Ammon's horn (tissue), 1 donor: ENCODE measurements at places on chromosomes 11 and 22.

- DNase-seq = peak; percentile 60
These were observed 146.8 kb upstream of the LARGE1 start for GRCh38 chr22:34067031-34067430.

DNA sequence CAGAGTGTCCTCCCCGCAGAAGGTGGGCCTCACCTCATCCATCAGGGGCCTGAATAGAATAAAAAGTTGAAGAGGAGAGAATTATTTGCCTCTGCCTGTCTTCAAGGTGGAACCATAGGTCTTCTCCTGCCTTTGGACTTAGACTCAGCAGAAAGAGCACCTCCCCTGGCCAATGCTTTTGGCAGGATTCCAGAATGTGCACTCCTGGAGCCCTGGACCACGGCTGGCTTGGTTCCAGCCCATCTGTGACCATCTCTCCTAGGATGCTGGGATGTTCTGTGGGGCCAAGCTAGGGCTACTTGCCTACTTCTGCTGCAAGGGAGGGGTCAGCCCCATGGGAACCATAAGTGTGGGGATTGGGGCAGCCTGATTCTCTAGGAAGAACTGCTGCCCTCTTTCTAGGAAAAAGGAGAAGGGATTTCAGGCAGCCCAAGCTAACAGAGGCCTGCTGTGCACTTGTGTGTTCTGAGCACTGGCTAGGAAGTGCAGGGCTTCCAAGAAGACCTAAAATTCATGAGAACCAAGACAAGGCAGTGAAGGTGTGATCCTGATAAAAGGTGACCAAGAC, 32.2 kb upstream of the SHANK2 start:
- DNase-seq = no peak

GRCh38 chr11:10017050-10017449, 277.0 kb downstream of the SBF2 start:
- no peak for DNase-seq

DNA sequence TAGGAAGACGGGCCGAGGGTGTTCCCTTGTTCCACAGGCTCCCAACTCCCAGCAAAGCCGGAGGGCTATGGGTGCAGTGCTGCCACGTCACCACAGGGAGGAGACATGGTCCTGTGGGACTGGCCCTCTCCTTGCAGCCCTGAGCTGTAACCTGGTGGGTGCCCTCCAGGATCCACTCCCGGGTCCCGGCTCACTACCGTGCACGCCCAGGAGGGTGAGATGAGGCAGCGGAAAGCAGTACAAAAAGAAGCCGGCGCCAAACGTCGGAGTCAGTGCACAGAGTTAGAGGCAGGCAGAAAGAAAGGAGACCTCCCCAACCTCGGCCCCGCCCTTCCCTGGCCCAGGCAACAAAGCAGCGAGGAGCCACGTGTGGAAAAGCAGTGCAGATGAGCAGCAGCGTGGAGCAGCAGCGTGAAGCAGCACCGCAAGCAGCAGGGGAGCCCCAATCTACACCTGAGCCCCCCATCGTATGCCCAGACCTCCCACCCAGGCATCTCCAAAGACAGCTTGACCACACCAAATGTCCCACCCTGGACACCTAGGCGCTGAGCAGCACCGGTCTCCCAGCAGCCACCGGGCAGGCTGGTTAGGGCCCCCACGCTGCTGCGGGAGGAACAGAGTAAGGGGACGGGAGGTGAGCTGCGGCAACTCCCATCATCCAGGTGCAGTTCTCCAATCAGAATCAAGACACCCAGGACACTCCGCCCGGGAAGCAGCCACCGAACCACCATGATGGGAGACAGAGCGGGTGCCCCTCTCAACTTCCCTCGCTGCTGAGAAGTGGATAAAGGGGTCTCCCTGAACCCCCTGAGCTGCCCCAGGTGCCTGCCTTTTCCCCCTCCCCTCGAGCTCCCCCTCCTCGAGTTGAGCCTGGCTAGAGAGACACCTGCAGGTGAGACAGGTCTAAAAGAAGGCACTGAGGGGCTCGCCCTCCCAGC, 28.8 kb downstream of the IGSF9B start:
- DNase-seq = peak; percentile 78

DNA sequence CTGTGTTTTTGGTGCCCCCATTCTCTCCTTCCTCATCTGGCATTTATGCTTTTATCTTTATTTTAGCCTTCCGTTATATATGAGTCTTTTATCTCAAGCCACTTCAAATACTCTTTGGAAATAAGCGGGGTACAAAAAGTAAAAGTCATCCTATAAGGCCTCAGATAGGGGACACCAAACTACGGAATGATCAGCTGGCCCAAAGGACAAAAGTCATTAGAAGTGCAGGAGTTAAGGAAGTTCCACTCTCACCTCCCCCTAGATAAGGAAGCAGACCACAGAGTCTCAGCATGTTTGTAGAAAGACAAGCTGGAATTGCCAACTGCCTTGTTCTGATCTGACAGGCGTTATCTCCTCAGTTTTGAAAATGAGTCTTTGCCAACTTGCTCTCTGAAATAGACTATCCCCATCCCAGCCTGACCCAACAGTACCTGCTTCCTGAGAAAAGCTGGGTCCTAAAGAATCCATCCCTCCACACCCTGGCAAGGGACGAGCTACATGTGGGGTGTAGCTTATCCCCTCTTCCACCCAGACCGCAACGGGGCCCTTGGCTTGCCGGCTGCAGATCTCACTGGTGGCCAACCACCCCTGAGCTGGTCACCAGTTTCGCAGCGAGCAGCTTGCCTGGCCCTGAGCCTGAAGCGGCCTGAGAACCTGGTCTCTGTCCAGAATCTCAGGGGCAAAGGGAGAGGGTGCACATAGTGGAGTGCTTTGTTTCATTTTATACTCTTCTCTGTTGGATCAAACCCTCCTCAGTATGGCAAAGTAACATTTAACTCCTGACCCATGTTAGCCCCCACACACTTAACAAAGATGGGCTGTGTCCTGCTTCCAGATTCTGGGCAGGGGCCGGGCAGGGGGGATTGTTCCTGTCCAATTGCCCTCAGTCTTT, 13.8 kb downstream of the FADS2 start:
- peak; percentile 77 for DNase-seq

- DNase-seq = no peak
These were observed 10.4 kb downstream of the JAM3 start for GRCh38 chr11:134079317-134079716.

GRCh38 chr22:18126606-18127005, 16.0 kb downstream of the TUBA8 start:
- no peak for DNase-seq

DNA sequence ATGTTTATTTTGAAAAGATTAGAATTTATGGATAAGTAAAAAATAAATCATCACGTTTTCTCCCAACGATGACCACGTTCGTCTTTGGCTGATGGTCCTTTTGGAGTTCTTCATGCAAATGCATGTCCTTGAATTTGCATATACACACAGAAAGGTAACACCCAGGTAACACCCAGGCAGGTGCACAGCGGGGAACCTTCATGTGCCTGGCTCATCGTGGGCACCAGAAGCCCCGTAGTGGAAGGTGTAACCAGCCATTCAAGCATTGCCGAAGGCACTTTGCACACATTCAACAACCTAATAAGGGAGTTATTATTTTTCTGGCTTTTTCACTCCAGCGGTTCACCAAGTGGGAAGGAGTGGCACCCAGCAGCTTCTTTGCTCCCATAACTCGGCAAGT, 404.6 kb downstream of the TBC1D22A start:
- no peak for DNase-seq

DNA sequence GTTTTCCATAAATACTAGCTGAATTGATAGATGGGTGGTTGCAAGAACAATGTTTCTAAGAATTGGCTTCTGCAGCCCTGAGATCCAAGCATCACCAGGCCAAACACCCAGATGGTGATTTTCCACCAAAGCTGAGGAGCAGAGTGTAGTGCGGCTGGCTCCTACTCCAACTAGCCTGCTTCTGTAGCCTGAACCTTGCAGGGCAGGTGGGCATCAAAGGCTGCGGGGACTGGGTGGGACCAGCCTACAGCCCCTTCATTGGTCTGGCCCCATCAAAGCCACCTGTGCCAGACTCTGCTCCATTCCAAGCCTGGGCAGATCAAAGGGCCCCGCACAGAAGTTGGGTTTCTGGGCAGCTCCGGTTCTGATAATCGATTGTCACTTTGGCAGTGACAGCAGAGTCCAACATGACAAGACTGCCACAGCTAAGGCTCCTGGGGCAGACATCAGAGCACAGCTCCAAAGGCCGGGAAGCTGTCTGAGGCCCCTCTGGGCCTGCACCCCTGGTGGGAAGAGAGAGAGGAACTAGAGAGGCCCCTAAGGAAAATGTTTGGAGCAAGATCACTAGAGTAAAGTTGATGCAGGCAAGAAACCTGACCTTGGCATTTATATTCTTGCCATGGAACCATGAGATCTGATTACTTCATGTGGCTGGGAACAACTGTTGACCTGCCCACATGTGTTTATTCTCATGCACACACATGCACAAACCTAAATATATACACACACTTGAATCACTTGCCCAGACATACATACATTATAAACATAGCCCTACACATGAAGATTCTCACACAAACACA, 582.9 kb downstream of the INSC start:
- no peak for DNase-seq

- no peak for DNase-seq
These were observed 627.6 kb downstream of the NTM start for GRCh38 chr11:131998020-131998419.

- DNase-seq = no peak
These were observed 10.0 kb upstream of the MTMR3 start for GRCh38 chr22:29872989-29873388.

- peak; percentile 48 for DNase-seq
These were observed 29.8 kb downstream of the MUC6 start for GRCh38 chr11:1006762-1007161.

GRCh38 chr11:93700830-93701229, 39.3 kb downstream of the CEP295 start:
- no peak for DNase-seq

GRCh38 chr22:49324527-49325491, 502.9 kb downstream of the BRD1 start:
- DNase-seq = no peak

GRCh38 chr11:63417174-63417852, 47.7 kb downstream of the SLC22A9 start:
- DNase-seq = no peak

GRCh38 chr11:132424433-132424832, 1054.0 kb downstream of the NTM start:
- DNase-seq = no peak

- DNase-seq = no peak
These were observed 20.2 kb upstream of the SEPTIN5 start for GRCh38 chr22:19693981-19694670.

- no peak for DNase-seq
These were observed 65.3 kb downstream of the PRDM11 start for GRCh38 chr11:45211732-45212131.

- no peak for DNase-seq
These were observed 54.4 kb upstream of the EMID1 start for GRCh38 chr22:29151316-29151715.

- DNase-seq = no peak
These were observed 11.5 kb upstream of the FTH1 start for GRCh38 chr11:61978703-61979661.

- DNase-seq = no peak
These were observed 160.4 kb downstream of the ATG16L2 start for GRCh38 chr11:72974487-72975205.

DNA sequence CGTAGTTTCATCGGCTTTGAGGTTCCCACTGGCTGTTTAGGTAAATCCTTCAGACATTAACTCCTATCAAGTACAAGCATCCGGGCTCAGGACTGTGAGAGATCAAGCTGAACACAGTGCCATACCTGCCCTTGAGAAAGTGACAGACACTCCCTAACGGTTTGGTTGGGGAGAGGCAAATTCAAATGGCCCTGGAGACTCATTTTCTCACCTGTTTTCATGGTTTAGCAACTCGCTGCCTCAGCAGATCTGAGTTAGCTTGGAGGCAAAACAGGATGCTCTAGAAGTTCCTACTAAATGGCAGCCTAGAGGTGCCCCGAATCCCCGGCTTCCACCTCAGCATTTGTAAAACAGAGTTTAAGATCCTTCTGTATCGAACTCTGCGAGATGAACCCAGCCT, 3.6 kb upstream of the FBXO3 start:
- DNase-seq = no peak

GRCh38 chr22:41845380-41846267, 12.7 kb downstream of the SREBF2 start:
- DNase-seq = no peak

DNA sequence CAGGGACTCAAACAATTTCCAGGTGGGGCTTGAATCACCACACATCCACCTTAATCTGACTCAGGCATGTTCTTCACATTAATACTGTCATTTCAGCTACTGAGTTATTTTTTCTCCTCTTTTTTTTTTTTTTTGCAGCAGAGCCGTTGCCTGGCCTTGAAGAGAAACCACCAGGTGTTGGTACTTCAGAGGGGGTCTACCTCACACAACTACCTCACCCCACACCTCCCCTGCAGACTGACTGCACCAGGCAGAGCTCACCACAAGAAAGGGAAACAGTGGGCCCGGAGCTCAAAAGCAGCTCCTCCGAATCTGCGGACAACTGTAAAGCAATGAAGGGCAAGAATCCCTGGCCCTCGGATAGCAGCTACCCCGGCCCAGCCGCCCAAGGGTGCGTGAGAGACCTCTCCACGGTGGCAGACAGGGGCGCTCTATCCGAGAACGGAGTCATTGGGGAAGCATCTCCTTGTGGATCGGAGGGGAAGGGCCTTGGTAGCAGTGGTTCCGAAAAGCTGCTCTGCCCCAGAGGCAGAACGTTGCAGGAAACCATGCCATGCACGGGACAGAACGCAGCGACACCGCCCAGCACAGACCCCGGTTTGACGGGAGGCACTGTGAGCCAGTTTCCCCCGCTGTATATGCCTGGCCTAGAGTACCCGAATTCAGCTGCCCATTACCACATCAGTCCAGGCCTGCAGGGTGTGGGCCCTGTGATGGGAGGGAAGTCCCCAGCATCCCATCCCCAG, 15.1 kb upstream of the SLC25A18 start:
- no peak for DNase-seq

- no peak for DNase-seq
These were observed 59.1 kb downstream of the WNT11 start for GRCh38 chr11:76147106-76147740.

DNA sequence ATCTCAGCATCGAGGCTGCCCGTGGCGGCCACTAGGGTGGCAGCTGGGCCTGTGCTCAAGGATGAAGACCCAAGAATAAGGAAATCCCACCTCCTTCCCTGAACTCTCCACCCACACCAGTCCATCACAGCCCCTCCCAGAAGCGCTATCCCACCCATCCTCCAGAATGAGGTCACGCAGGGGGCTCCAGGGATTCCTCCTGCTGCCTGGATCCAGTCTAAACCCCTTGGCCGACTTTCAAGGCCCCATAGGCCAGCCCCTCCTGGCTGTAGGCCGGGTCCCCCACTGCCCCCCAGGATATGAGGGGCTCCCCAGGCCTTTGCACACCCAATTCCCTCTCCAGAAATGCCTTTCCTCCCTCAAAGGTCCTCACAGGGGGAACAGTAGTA, 19.0 kb upstream of the SCGB1A1 start:
- DNase-seq = no peak

- no peak for DNase-seq
These were observed 786.8 kb downstream of the FAM181B start for GRCh38 chr11:81946831-81947230.

DNA sequence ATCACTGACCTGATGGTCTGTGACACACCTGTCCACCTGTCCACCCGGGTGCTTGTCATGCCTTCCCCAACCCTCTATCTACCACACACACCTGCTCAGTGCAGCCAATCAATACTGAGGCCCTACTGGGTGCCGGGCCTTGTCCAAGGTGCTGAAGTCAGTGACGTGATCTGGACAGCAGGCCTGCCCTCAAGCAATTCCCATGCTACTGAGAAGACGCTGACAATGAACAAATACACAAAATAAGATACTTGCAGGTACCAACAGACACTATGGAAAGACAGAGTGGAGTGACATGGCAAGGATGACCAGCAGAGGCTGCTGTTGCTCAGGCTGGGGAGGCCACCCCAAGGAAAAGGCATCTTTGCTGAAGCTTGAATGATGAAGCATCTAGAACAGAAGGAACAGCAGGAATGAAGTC, 21.2 kb downstream of the PLAAT3 start:
- peak; percentile 73 for DNase-seq
